ENCODE measurements at places on chromosomes 7 and 10.

DNA sequence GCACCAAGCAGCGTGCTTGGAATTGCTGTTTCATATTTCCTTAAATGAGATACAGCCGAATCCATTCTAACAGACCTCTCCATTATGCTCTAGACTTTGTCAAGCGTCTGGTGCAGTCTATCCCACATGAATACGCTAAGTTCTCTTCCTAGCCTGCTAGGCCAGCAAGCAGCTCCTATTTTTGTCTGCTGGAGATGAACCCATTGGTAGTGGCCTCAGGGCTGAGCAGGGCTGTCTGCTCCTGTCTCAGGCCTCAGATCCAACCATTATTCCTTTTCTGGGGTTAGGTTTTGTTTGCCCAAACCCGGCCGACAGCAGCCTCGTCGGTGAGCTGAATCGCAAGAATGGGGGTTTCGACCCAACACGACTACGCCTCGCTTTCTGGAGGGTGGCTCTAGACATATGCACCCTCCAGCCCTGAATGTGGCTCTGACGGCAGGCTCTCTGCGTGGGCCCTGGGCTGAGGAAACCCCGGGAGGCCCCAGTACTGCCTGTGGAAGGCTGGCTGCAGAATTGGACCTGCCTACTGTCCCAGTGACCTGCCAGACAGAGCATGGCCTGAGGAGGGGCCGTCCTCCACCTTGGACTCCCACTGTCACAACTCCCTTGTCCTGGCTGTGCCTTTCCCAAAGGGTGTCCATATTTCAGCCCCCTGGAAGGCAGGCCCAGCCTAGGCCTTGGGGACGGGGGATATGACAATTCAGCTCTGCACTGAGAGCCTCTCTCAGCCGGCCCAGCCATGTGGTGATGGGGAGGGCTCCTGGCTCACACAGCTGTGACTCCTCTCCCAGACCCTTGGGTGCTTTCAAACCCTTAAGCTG, 267.9 kb upstream of the TCERG1L start:
- no peak for DNase-seq

GRCh38 chr10:86708068-86708782, 39.9 kb downstream of the LDB3 start:
- DNase-seq = no peak

DNA sequence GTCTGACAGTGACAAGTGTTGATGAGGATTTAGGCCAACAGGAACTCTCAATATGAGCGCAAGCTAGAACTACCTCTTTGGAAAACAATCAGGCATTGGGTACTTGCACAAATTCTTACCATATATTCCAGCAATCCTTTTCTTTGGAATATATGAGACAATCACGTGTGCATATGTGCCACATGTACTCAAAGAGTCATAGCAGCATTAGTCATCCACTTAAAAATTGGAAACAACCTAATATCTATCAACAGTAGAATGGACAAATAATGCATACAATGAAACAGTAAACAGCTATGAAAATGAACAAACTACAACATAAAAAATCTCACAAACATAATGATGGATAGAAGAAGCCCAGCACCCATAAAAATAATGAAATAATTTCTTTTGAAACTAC, 179.7 kb downstream of the GLI3 start:
- no peak for DNase-seq

- no peak for DNase-seq
Measured at GRCh38 chr7:11625669-11626068, 206.3 kb downstream of the THSD7A start.

GRCh38 chr7:50954716-50955115, 172.0 kb upstream of the GRB10 start:
- no peak for DNase-seq

GRCh38 chr7:151272405-151272804, 23.9 kb upstream of the SMARCD3 start:
- no peak for DNase-seq

DNA sequence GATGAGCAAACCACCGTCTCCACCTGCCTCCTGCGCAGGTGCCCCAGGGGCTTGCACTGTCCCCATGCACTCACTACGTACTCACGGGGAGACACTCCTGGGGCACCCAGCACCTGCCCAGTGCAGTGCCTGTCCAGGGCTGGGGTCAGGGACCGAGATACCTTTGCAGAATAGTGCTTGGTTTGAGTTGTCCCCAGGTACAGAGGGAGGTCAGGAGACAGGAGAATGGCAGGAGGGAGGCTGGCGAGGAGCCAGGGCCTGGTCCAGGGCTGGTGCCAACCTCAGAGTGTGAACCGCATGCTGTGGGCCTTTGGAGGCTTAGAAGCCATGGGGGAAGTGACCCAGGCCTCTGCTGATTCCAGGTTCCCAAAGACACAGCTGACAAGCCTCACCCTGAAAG, 110.1 kb upstream of the GPR26 start:
- DNase-seq = no peak
